ENCODE measurements at places on chromosomes 12 and 14. TPM values are rescaled to one million over a fixed set of nuclear protein-coding genes. Genes with fewer than 3 reads are reported as not detected.

The DEPDC4 gene
- 0.41 TPM for total RNA-seq

The ACOT6 gene
- total RNA-seq, result not detected

The REM2 gene
- total RNA-seq, result not detected

The ESRRB gene
- not detected for total RNA-seq

The SLC17A8 gene
- not detected for total RNA-seq

GRCh38 chr14:95054346-95055280 lies 102.7 kb downstream of the DICER1 start:
- DNase-seq, result no peak

GRCh38 chr14:22313172-22313801 lies 275.7 kb downstream of the DAD1 start:
- DNase-seq, result no peak

DNA sequence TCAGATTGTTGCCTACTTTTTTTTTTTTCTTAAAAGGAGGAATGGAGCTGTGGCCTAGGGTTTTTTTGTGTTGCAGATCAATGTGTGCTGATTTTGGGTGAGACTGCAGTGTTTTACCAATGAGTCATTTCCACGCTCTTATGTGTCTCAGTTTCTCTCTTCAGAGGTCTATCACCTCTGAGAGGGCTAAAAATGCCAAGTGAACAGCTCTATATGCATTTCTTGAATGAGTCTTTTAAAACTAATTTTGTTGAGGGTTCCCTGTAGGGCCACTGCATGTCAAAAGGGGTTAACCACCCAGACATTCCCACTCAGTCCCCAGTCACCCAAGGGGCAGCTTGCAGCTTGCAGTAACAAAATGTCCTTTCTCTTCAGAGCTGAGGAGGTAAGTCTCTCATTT lies 24.3 kb upstream of the GLIPR1L2 start:
- DNase-seq, result no peak

- DNase-seq, result no peak
Observed at GRCh38 chr14:75437201-75438143, 9.7 kb downstream of the JDP2 start.

DNA sequence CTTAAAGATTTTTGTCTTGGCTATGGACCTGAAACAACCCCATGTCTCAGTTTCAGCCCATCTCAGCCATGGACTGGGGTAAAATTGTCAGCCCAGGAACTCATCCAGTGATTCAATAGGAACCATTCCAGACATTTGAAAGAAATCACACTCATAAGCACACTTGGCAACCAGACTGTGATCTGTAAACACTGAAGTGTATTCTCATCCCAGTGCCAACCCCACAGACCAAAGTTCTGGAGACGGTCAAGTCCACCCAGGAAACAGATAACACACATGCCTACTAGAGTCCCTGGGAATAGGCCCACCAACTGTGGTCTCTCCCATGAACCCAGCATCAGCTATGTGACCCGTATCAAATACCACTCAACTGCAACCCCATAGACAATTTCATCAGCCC lies 804.6 kb downstream of the TRHDE start:
- no peak for DNase-seq

- DNase-seq, result no peak
Observed at GRCh38 chr12:122026706-122027333, 5.1 kb downstream of the BCL7A start.

DNA sequence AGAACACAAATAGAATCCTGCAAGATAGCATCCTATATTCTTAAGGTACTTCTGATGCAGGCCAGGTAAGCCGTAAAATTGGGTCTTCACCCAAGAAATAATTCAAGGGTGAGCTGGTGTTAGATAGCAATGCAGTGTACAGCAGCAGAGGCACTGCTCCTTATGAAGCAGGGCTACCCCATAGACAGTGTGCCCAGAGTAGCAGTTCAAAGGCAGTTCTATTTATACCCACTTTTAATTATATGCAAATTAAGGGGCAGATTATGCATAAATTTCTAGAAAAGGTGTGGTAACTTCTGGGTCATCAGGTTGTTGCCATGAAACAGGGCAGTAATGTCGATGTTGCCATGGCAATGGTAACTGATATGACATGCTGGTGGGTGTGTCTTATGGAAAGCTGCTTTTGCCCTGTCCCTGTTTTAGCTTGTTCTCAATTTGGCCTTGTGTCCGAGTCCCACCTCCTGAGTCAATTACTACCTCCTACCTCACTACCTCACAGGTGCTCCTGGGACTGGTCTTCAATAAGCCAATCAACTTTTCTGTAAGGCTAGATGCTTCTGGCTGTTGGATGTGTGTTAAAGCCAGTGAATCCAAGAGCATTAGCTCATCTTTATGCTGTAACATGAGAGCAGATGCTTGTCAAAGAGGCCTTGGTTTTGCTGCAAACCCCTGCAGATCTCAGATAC lies 61.0 kb downstream of the PPM1A start:
- no peak for DNase-seq

GRCh38 chr12:57179331-57180086 lies 32.1 kb upstream of the LRP1-AS start:
- no peak for DNase-seq

DNA sequence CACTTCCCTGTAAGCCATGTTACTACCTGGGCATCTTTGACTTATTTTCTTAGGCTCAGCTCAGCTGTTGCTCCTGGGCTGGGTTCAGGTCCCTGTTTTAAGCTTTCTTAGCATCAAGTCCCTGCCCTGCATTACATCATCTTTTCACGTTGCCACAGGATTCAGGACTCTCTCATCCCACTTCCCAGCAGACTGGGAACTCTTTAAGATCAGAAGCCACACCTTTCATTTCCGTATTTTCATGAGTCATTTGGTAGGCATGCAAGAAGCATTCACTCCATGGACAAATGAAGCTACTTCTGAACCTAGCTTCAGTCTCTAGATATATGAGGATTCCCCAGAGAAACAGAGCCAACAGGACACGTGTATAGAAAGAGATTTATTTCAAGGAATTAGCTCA lies 726.8 kb downstream of the VRK1 start:
- no peak for DNase-seq

DNA sequence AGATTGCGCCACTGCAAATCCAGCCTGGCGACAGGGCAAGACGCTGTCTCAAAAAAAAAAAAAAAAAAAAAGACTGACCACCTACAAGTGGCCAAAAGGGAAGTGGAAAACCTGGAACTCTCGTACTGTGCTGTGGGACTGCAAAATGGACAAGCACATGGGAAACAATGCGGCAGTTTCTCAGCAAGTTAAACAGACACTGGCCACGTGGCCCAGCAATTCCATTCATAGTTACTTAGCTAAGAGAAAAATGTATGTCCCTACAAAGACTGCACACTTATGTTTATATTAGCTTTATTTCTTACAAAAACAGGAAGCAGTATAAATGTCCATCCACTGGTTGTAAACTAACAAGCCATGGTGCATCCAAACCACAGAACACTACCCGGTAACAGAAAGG lies 5.6 kb downstream of the CHFR start:
- DNase-seq, result no peak

DNA sequence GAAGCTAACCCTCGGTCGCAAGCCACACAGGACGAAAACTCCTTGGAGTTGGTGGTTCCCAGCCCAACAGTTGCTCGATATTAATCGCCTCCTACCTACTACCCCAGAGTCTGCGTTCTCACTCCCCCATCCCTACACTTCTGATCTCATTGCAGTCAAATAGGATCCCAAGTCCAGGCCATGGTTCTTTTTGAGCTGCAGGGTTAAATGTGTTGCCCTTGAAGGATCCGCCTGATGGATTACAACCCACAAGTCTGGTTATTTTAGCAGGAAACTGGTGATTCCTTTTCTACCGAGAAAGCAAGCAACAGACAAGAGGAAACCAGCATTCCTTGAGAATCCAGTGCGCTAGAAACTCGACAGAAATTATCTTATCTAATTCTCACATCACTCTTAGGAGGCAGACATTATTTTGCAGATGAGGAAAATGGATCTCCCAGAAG lies 785 bp upstream of the NIN start:
- no peak for DNase-seq

DNA sequence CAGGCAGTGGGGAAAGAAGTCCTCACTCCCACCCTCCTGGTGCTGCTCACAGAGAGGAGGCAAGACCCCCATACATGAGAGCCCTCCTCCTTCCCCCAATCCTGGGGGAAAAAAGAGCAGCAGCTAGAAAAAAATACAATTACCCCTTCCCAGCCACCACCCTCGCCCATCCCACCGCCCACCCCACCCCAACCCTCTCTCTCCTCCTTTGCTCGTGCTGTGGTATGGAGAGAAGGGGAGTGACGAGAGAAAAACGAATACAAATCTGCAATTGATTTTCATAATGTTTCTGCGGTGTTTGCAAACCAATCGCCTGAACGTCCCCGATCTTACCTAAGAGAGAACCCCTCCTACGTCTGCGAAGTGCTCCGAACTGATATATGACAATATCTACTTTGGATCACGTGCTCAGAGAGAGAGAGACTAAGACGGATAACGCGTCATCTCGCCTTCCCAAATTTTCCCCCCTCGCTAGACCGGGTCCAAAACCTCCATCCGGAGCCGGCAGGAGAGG lies at the start of gene HOXC11:
Gene HOXC11 (plus strand): TSS at position 405 of the 514 bp plus-strand sequence. CDS start 116 bp downstream, outside the sequence.
- no peak for DNase-seq

DNA sequence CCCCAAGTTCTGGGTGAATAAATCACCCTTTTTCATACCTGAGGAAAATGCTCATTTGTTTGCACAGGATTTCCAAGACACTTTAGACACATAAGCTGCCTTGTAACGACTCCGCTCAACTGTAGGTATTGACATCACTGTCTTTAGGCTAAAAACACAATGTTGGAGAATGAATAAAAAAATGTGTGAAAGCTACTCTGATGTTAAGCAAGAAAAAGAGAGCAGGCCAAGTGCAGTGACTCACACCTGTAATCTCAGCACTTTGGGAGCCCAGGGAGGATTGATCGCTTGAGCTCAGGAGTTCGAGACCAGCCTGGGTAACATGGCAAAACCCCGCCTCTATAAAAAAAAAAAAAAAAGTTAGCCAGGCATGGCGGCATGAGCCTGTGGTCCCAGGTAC lies 11.1 kb upstream of the CIPC start:
- no peak for DNase-seq

GRCh38 chr14:32933629-32934072 lies 5.0 kb upstream of the NPAS3 start:
- no peak for DNase-seq

DNA sequence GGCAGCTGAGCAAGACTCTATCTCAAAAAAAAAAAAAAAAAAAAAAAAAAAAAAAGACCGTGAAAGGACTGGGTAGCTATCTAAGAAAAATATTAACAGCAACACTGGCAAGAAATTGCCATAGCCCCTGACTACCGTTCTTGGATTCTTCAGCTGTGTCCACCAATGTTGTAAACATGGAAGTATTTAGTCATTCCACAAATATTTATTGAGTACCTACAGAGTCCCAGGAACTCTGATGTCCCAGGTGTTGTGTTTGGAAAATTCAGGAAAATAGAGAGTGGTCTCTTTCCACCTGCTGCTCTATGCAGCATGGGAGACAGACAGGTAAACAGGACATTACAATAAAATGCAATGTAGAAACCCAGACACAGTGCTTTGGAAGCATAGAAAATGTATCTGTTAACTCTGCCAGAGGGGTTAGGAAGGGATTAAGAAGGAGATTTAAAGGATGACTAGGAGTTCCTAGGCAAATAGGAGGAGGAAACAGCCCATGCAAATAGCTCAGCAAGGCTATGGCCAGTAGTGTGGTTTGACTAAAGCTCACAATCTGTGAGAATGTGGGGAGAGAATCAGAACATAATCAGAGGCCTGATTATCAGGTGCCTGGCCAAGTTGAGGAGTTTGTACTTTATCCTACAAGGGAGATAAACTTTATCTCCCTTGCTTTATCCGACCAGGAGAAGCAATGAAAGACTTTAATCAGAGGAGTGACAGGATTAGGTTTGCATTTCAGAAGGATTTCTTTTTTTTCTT lies 2.1 kb upstream of the DLST start:
- no peak for DNase-seq

DNA sequence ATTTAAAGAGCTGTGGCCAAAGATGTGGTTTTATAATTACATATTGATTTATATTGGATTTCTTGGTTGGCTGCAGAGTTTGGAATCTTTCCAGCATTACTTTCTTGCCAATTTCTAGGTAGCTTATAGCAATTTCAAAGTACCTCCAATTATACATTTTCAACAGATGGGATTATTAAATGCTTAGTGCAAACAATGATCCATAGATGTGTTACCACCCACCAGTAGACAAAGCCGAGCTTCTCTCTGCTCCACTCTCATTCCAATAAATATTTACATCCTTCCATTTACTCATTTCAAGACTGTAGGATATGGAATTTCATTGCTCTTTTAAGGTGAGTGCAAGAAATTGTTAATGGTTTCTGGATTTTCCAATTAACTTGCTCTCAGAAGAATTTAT lies 21.6 kb upstream of the TMCC3 start:
- no peak for DNase-seq

- DNase-seq, result peak; percentile 41
Observed at GRCh38 chr14:65164068-65164824, 61.9 kb upstream of the MAX start.

- no peak for DNase-seq
Observed at GRCh38 chr12:47802312-47802711, 17.4 kb downstream of the HDAC7 start.

DNA sequence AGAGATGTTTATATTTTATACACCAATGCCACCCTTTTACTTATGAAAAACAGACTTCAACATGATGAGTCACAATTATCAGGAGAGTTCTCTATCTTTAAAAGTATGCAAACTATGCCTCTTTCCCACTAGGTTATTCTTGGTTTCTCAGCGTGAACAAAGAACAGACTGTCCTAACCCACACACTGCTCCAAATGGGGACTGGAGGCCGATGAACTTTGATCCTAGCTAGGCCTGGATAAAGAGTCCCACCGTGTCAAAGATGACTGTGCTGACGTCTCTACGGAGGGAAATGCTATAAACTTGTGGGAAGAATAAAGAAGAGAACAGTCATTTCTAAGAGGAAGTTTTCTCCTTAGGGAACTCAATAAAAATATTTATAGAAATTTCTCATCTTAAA lies 160.1 kb downstream of the EPS8 start:
- DNase-seq, result no peak

GRCh38 chr12:128693115-128693514 lies 130.6 kb downstream of the SLC15A4 start:
- DNase-seq, result no peak

All from glomerular endothelial cell (primary cell).